ENCODE measurements at places on chromosomes 2 and 18. TPM values are rescaled to one million over a fixed set of nuclear protein-coding genes. Genes with fewer than 3 reads are reported as not detected.
A peak's percentile ranks its signal among the peaks of the same experiment; 100 is the strongest.

Gene PASK
- 8.5 TPM for total RNA-seq

Gene KIAA2012
- not detected for total RNA-seq

Gene PLGLB2
- 0.92 TPM for total RNA-seq

Gene CLEC4F
- not detected for total RNA-seq

Gene CKAP2L
- total RNA-seq, result 1.7 TPM

Gene GREB1L
- 5.2 TPM for total RNA-seq

Gene TGFA
- 0.21 TPM for total RNA-seq

Gene GAREM1
- 9.1 TPM for total RNA-seq

Gene RANBP2
- 34.8 TPM for total RNA-seq

Gene ALMS1
- 30.1 TPM for total RNA-seq

Gene WNT10A
- total RNA-seq, result not detected

GRCh38 chr2:149156971-149157740 is 118.7 kb downstream of the LYPD6B start:
- no peaks in the 10 kb centered on the region for H3K27me3 ChIP-seq
- DNase-seq, result no peak
- H3K4me1 ChIP-seq, result peaks cover 25% of the 10 kb centered on the region
- no peaks in the 10 kb centered on the region for H3K36me3 ChIP-seq
- H3K27ac ChIP-seq, result no peak overlapping the region
- H3K4me3 ChIP-seq, result no peak overlapping the region

- H3K27me3 ChIP-seq, result no peaks in the 10 kb centered on the region
- H3K36me3 ChIP-seq, result no peaks in the 10 kb centered on the region
- no peak overlapping the region for H3K27ac ChIP-seq
- no peaks in the 10 kb centered on the region for H3K4me1 ChIP-seq
Measured at GRCh38 chr18:13285874-13286273, 67.3 kb downstream of the LDLRAD4 start.

GRCh38 chr2:162473-163382 is 101.1 kb downstream of the SH3YL1 start:
- no peak overlapping the region for H3K4me3 ChIP-seq
- H3K27me3 ChIP-seq, result no peaks in the 10 kb centered on the region
- no peaks in the 10 kb centered on the region for H3K4me1 ChIP-seq
- H3K36me3 ChIP-seq, result no peaks in the 10 kb centered on the region
- no peak overlapping the region for H3K27ac ChIP-seq

DNA sequence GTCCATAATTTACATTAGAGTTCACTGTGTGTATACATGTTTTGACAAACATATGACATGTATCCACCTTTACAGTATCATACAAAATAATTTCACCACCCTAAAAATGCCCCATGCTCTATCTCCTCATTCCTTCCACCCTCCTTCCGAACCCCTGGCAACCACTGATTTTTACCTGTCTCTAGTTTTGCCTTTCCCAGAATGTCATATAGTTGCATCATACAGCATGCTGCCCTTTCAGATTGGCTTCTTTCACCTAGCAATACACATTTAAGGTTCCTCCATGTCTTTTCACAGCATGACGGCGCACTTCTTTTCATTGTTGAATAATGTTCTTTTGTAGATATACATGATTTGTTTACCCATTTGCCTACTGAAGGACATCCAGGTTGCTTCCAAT is 10.4 kb downstream of the LRPPRC start:
- H3K36me3 ChIP-seq, result peaks cover 10% of the 10 kb centered on the region
- H3K4me1 ChIP-seq, result no peaks in the 10 kb centered on the region
- H3K27me3 ChIP-seq, result no peaks in the 10 kb centered on the region

DNA sequence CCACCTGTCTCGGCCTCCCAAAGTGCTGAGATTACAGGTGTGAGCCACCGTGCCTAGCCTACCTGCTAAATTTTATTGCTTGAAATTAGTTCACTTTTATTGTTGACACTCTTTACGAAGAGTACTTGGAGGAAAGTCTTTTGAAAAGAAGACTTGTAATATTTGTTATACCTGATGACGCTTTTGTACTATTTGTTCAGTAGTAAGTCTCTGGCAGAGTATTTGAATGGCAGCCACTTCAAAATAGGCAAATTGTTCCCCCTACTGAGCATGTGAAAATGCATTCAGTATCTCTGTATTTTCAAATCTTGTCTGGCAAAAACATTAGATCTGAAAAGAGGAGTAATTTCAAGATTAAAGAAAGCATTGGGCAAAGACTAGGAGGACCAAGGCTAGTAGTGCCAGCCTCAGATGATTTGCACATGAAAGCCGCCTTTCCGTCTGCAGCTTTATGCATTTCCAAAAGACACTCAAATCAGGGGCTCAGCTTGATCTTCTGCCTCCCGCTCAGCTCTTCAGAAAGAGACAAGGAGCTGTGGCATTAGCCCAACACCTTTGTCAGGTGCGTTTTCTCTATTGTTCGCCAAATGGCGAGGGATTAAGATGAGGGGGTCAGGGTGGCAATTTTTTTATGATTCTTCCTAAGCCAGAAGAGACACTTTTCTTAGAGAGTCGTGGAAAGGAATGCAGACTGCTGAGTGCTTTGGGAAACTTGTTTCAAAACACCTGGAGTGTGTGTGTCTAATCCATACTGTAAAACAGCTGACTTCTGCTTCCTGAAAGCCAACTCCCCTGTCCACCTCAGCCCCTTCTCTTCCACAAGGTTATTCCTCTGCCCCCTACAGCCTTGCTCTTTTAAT is 18.8 kb upstream of the FOXI3 start:
- H3K36me3 ChIP-seq, result no peaks in the 10 kb centered on the region
- H3K27ac ChIP-seq, result no peak overlapping the region
- H3K4me3 ChIP-seq, result no peak overlapping the region
- H3K4me1 ChIP-seq, result no peaks in the 10 kb centered on the region

- no peaks in the 10 kb centered on the region for H3K27me3 ChIP-seq
- no peak overlapping the region for H3K27ac ChIP-seq
- no peaks in the 10 kb centered on the region for H3K4me1 ChIP-seq
- H3K36me3 ChIP-seq, result no peaks in the 10 kb centered on the region
Measured at GRCh38 chr2:165253178-165253577, 14.0 kb downstream of the SCN2A start.

GRCh38 chr2:157822993-157823392 is 53.1 kb downstream of the ACVR1 start:
- no peak overlapping the region for H3K27ac ChIP-seq
- H3K27me3 ChIP-seq, result no peaks in the 10 kb centered on the region
- H3K4me3 ChIP-seq, result no peak overlapping the region

GRCh38 chr2:232139786-232140562 is 178.5 kb downstream of the DIS3L2 start:
- no peak overlapping the region for H3K27ac ChIP-seq
- no peaks in the 10 kb centered on the region for H3K27me3 ChIP-seq
- DNase-seq, result peak; percentile 4
- no peaks in the 10 kb centered on the region for H3K4me1 ChIP-seq
- peaks cover 2% of the 10 kb centered on the region for H3K36me3 ChIP-seq

GRCh38 chr2:42193722-42194187 is 24.6 kb downstream of the EML4 start:
- no peaks in the 10 kb centered on the region for H3K36me3 ChIP-seq
- H3K27ac ChIP-seq, result peak overlapping the region; percentile 72
- peaks cover 26% of the 10 kb centered on the region for H3K4me1 ChIP-seq
- no peak overlapping the region for H3K4me3 ChIP-seq
- H3K27me3 ChIP-seq, result no peaks in the 10 kb centered on the region

DNA sequence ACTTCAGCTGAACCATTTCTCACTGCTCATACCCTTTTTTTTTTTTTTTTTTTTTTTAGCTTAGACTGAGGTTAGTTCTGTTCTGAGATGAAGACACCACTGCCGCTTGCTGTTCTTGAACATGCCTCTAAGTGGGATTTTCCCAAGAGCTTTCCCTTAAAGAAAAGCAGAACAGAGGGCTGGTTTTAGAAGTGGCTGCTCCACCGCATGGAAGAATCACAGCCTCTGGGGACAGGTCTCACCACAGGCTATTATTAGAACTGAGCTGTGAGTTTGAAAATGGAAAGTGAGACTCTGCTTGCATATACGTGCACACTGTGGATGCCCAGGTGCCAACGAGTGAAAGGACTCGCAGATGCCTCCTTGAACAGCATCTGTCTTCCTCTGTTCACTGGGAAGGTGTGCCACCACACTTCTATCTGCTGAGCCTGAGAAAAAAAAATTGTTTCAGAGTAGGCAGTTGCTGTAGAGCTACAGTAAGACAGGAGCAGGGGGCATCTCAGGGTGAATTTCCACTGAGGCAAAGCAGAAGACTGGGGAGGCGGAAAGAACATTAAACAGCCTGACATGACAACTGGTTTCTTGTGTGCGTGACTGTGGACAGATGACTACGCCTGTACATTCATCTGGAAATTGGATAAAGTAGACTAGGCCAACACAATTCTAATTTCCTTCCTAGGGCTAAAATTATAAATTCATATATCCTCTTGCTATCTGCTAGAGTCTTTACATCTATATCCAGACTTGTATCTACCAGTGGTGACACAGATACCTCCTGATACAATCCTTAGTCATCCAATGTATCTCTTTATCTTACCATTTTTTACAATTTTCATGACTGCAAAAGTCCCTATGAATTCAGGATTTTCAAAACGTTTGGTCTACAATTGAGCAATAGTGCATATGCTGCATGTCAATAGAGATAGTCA is 1045.7 kb upstream of the CELF4 start:
- H3K27me3 ChIP-seq, result no peaks in the 10 kb centered on the region
- H3K36me3 ChIP-seq, result no peaks in the 10 kb centered on the region
- peak overlapping the region; percentile 84 for H3K27ac ChIP-seq
- peaks cover 24% of the 10 kb centered on the region for H3K4me1 ChIP-seq
- H3K4me3 ChIP-seq, result no peak overlapping the region

DNA sequence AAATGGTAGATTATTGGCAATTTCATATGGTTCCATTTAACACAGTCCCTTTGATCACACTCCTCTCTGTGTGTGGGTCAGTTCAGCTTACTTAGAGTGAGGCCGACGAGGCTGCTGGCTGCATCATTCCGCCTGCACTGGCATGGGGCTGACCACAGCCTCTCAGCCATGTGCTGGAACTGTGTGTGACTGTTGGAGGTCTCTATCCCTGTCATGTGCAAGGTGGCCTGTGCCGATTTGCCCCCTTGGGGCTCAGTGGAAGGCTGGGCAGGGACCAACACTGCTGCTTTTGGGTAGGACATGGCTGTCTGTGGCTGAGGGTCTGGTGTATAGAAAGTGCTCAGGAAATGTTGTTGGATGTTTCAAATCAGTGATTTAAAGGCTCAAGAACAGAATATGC is 454.0 kb upstream of the HS6ST1 start:
- no peak overlapping the region for H3K4me3 ChIP-seq
- H3K27ac ChIP-seq, result no peak overlapping the region
- no peak for DNase-seq
- H3K27me3 ChIP-seq, result no peaks in the 10 kb centered on the region

Measured in cardiac muscle cell (in vitro differentiated cells and primary cell).